ENCODE measurements at places on chromosomes 3 and 15.

DNA sequence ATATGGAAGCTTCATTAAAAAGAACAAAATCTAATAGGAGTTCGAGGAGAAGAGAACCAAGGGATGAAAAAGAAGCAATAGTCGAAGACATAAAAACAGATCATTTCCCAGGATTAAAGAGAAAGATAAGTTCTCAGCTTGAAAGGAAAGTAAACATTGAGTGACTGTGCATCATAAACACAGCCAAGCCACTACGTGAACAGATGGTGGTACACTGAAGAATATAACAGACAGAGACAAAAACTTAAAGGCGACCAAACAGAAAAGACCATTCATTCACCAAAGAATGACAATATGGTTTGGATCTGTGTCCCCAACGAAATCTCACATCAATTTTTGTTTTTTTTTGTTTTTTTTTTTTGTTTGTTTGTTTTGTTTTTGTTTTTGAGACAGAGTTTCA is 210.8 kb upstream of the LINGO1 start:
- no peak for DNase-seq

- no peak for DNase-seq
Observed at GRCh38 chr3:153462545-153462944, 300.5 kb downstream of the RAP2B start.

GRCh38 chr3:38925351-38925750 is 109.3 kb upstream of the SCN10A start:
- DNase-seq = no peak

GRCh38 chr3:64290161-64290560 is 64.9 kb upstream of the PRICKLE2 start:
- peak; percentile 22 for DNase-seq

GRCh38 chr3:178369006-178369405 is 167.2 kb upstream of the KCNMB2 start:
- no peak for DNase-seq

DNA sequence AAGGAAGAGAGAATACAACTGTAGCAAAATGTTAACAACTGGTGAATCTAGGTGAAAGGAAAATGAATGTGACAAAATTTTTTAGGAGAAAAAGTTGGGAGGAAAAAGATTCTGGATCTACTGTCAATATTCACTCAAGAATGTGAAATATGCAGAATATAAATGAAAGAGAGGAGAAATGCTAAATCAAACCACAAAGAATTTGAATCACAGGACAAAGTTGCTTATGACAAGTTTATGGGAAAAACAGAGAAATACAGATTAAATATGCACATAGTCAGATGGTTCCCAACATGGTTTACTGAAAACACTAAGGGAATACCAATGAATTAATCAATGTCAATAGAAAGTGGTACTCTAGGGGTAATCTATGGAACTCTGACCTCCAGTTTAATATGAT is 27.6 kb downstream of the C3orf33 start:
- DNase-seq = no peak

DNA sequence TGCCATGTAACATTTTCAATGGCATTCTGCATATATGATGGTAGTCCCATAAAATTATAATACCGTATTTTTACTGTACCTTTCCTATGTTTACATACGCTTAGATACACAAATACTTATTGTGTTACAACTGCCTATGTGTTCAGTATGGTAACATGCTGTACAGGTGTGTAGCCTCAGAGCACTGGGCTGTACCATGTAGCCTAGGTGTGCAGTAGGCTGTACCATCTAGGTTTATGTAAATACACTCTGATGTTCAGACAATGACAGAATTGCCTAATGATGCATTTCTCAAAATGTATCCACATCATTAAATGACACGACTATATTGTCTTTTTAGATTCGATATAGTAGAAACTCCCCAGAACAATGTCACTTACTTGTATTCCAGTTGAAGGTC is 22.7 kb downstream of the CD80 start:
- DNase-seq = no peak

DNA sequence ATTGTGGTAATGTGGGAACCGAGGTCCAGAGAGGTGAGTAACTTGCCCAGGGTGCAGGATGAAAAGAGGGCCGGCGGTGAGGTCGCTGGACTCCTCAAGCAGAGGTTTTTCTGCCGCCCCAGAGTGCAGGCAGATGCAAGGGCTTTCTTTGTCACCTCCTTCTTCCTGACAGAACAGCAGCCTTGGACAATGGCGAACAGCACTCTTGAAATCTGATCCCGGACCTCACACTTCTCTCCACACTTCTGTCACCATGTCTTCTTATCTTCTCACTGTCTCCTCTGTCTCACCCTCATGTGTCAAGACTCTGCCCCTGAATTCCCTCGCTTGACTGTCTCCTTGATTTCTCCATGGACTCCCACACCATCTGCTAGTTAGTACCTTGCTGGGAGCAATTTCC is 15.4 kb upstream of the VPS8 start:
- no peak for DNase-seq

DNA sequence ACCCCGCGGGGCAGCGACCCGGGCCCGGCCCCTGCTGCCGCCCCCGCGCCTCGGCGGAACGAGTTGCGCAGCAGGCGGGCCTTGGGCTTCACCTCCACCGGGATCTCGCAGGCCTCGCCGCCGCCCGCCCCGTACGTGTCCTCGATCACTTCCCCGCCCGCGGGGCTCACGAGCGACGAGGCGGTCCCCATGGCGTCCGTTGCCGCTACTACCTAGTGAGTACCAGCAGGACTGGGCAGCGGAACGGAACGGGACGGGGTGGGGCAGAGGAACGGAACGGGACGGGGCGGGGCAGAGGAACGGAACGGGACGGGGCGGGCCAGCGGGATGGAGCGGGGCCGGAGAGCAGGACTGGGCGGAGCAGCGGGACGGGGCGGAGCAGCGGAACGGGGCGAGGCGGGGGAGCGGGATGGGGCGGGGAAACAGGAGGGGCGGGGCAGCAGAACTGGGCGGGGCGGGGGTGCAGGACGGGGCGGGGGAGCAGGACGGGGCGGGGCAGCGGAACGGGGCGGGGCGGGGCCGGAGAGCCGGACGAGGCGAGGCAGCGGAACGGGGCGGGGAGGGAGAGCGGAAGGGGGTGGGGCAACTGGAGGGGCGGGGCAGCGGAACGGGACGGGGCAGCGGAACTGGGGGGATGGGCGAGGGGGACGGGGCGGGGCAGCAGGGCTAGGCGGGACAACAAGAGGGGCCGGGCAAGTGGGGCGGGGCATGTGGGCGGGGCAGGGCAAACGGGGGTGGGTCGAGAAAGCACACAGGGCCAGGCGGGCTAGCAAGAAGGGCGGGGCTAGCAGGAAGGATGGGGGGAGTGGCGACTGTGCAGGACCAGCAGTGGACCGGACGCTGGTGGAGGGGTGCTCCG is at the start of gene NPHP3:
Gene NPHP3, minus strand, starts transcription at position 245 of the 859 bp plus-strand sequence. Its CDS starts 54 bp downstream, at position 191.
- DNase-seq = peak; percentile 98

DNA sequence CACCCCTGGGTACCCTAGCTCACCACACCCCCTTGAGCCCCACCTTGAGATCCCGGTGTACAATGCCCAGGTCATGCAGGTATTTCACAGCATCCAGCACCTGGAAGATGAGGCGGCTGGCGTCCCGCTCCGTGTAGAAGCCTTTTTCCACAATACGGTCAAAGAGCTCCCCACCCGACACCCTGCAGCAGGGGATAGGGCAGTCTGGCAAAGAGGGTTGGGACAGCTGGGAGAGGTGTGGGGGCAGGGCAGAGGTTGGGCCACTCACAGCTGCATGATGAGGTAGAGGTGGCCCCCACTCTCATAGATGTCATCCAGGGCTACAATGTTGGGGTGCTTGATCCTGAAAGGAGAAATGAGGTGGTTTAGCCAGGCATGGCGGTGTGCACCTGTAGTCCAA is 6.9 kb downstream of the CAMK1 start:
- DNase-seq = no peak

DNA sequence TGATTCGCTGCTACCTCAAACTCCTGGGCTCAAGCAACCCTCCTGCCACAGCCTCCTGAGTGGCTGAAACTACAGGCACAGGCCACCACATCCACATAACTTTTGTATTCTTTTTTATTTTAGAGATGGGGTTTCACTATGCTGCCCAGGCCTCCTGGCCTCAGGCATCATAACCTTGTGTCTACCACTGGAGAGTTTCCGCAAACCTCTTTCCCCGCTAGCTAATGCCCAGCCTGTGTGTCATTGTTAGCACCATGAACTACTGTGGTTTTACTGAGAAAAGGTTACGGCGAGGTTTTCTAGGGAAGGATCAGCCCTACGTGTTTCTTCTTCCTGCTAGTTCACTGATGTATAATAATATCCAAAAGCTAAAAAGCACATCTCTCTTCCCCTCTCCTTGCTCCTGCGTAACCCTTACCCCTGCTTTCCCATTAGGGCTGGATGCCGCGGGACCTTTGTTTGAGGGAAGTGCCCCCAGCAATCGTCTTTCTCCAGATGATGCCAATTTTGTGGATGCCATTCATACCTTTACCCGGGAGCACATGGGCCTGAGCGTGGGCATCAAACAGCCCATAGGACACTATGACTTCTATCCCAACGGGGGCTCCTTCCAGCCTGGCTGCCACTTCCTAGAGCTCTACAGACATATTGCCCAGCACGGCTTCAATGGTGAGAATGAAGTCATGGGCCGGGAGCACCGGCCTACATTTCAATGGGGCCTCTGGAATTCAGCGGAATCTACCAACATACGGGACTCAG is 113.7 kb downstream of the LIPC start:
- DNase-seq = no peak

DNA sequence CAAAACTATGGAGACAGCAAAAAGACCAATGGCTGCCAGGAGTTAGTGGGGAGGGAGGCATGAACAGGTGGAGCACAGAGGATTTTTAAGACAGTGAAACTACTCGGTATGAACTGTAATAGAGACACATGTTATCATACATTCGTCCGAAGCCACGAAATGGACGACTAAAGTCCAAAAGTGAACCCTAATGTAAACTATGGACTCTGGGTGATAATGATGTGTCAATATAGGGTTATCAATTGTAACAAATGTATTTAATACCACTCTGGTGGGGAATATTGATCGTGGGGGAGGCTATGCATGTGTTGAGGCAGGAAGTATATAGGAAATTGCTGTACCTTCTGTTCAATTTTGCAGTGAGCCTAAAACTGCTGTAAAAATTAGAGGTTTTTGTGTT is 107.0 kb downstream of the CPN2 start:
- no peak for DNase-seq

GRCh38 chr15:85879334-85880163 is 84.8 kb upstream of the KLHL25 start:
- DNase-seq = peak; percentile 7

DNA sequence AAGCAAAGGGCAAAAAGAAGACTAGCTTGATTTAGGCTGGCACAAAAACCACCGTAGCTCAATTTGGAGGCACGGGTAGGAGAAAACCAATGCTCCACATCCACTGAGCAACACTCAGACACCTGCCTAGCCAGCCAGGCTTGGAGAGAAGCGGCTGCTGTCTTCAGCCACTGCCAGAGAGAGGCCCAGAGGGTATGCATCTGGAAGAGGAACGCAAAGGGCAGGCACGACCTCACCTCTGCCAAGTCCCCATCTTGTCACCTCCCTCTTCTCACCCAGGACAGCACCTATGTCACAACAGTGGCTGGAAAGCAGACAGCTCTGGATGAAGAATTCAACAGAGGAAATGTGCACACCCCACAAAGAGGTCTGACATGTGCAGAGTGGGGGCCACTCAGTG is 93.5 kb downstream of the ADAMTS17 start:
- DNase-seq = no peak

DNA sequence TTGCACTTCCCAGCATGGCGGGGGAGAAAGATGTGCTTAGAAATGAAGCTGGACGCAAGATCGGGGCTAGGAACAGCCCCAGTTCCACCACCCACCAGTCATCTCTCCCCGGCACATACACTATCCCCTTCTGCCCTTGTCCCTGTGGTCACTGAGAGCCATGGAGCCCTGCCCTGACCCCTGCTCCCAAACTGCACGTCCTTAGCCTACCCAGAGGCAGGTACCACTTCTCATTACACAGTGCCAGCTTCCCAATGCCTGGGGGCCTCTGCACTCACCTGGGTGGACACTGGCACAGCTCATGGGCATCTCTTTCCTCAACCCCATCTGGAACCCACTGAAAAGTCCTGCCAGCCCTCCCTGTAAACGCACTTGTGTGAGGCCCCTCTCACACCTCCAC is 139.3 kb upstream of the PRR20G start:
- DNase-seq = no peak
